ENCODE measurements at places on chromosomes 7 and 10.

DNA sequence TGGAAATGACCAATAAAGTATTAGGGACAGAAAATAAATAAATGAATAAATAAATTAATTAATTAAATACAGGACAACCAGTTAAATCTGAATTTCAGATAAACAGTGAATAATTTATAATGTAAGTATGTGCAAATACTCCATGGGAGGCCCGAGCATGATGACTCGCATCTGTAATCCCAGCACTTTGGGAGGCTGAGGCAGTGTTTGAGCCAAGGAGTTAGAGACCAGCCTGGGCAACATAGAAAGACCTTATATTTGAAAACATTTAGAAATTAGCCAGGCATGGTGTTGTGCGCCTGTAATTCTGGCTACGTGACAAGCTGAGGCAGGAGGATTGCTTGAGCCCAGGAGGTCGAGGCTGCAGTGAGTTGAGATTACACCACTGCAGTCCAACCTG, 123.7 kb downstream of the CUL2 start:
- DNase-seq = no peak

- DNase-seq = no peak
Observed at GRCh38 chr7:48660306-48660870, 264.0 kb upstream of the CDC14C start.

- DNase-seq = no peak
Observed at GRCh38 chr7:63789378-63790176, 209.1 kb upstream of the ZNF722 start.

GRCh38 chr7:112092306-112092705, 113.9 kb downstream of the DOCK4 start:
- DNase-seq = no peak

DNA sequence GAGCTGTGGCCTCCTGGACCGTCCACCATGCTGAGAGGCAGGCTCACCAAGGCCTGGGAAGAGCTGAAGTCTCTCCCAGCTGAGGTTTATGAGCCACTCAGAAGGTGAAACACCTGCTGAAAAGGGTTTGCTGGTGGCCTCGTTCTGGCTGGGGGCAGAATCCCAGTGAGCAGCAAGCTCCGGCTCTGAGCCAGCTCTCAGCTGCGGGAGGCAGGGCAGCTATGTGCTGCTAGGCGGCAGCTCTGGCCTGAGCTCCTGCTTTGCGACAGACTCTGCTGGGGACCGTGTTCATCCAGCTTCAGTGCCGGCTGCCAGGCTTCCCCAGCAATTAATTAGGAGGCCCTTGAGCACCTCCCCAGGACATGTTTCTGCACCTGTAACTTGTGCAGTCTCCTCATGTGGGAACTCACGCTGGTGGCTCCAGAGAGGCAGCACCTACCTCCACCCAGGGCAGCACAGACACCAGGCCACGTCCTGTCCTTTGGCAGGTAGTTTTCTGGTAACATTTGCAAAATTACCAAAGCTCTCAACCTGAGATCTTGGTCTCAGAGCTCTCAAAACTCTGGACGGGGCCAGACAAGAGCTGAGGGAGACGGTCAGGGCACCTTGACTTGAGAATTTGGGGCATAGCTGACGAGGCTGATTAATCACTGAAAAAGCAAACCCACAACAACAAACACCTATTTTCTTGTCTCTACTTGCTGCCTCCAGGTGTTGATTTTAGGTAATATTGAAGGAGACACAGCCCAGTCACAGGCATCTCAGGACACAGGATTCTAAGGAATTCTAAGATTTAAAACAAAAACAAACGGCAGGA, 185.0 kb downstream of the TCERG1L start:
- DNase-seq = no peak

- no peak for DNase-seq
Observed at GRCh38 chr10:33901166-33901565, 566.7 kb upstream of the NRP1 start.

GRCh38 chr10:101611096-101611905, 23.2 kb downstream of the DPCD start:
- DNase-seq = no peak

- DNase-seq = no peak
Observed at GRCh38 chr7:47710201-47710935, 128.5 kb upstream of the TNS3 start.

All from esophagus squamous epithelium (tissue), 5 donors.